ENCODE measurements at places on chromosomes 13 and 19.

- H3K27ac ChIP-seq, result no peak overlapping the region
- peaks cover 3% of the 10 kb centered on the region for H3K4me1 ChIP-seq
- no peak for DNase-seq
- H3K36me3 ChIP-seq, result peaks cover 7% of the 10 kb centered on the region
- no peaks in the 10 kb centered on the region for H3K27me3 ChIP-seq
Measured at GRCh38 chr19:6204212-6204611, 68.7 kb downstream of the ACSBG2 start.

- no peak for DNase-seq
- H3K27me3 ChIP-seq, result no peaks in the 10 kb centered on the region
- no peaks in the 10 kb centered on the region for H3K4me1 ChIP-seq
Measured at GRCh38 chr13:102657630-102658029, 37.2 kb downstream of the METTL21C start.

DNA sequence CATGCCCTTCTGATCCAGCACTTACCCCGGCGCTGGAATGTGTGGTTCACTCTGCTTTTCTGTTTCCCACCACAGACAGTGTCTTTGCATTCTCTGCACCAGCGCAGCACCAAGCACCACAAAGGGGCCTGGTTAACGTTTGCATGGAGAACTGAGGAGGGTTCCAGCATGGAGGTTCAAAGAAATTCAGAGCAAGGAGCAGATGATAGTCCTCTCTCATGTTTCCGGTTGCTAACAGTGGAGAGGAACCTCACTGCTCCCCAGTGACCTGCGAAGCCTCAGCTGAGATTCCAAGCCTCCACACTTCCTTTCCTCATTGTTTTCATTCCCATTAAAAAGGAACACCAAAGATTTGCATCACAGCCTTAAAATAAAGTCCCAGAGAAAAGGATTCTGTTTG is 99.7 kb downstream of the STARD13 start:
- no peak overlapping the region for H3K27ac ChIP-seq
- peaks cover 28% of the 10 kb centered on the region for H3K4me1 ChIP-seq
- DNase-seq, result no peak
- no peaks in the 10 kb centered on the region for H3K27me3 ChIP-seq

DNA sequence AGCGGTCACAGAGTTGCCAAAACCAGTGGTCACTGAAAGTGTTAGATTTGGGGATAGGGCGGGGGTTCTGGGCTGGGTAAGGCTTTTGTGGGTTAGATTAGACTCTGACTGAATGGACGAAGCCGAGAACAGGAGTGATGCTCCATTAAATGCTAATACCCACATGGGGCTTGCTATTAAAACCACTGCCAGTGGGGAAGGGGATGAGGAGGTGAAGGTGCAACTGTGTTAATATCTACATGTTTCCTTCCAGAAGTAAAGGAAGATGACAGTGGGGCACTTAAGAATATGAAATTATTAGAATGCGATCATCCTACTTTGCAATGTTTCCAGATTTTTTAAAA is 573 bp upstream of the ZNF614 start:
- H3K36me3 ChIP-seq, result peaks cover 52% of the 10 kb centered on the region
- no peaks in the 10 kb centered on the region for H3K27me3 ChIP-seq
- peak overlapping the region; percentile 78 for H3K27ac ChIP-seq
- DNase-seq, result no peak

GRCh38 chr13:105847527-105848291 is 687.8 kb downstream of the EFNB2 start:
- no peaks in the 10 kb centered on the region for H3K27me3 ChIP-seq
- no peak overlapping the region for H3K27ac ChIP-seq
- H3K4me3 ChIP-seq, result no peak overlapping the region
- no peak for DNase-seq

Measured in Calu3 (cell line).